CD4-positive, alpha-beta T cell treated with Interleukin-4 for 1 hour (primary cell): ENCODE measurements at places on chromosomes 5 and 9.

DNA sequence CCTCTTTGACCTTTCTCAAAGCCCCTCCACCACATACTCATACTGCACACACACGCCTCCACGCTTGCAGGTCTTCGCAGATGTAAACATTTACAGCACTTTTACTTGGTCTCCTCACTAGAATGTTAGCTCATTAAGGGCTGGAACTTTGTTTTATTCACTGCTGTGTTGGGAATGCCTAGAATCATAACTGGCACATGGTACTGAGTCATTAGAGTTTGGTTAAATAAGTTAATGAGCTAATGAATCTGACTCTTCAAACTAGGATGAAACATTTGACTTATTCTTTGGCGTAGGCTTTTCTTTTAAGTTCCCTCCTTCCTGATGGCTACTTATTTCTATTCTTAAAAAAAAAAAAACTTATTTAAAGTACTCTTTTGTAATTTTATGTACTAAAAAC is 28.9 kb downstream of the MAN2A1 start:
- DNase-seq = no peak

DNA sequence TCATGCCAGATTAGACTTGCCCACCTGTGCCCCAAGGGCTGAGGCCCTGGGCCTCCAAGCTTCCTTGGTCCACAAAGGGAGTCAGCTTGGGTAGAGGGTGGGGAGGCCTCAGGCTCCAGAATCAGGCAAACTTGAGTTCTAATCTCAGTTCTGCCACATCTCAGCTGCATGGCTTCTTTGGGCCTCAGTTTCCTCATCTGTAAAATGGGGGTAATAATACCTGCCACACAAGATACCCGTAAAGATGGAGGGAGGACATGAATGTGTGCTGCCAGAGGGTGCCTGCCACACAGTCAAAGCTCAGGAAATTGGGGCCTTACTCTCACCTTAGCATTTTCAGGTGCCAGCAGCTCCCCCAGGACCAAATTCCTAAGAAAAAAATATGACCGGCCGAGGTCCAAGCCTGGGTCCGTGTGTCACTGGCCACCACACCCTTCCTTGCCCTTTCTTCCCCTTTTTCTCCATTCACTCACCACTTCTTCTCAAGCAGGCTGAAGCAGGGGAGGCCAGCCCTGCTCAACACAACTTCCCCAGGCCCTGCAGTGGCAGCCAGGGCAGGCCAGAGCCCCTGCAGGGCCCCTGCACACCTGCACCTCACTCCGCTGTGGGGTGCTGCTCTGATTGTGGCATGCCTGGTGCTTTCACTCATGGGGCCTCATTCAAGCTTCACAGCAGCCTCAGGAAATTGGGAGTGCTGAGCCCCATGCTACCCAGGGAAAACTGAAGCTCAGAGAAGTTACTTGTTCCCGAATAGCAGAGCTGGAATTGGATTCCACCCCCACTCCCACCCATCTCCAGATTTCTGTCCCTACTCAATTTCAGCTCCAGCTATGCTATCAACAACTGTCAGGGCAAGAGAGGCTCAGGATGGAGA is 3.9 kb downstream of the RGS14 start:
- no peak for DNase-seq

GRCh38 chr5:54915466-54916027 is 69.8 kb downstream of the ESM1 start:
- no peak for DNase-seq

DNA sequence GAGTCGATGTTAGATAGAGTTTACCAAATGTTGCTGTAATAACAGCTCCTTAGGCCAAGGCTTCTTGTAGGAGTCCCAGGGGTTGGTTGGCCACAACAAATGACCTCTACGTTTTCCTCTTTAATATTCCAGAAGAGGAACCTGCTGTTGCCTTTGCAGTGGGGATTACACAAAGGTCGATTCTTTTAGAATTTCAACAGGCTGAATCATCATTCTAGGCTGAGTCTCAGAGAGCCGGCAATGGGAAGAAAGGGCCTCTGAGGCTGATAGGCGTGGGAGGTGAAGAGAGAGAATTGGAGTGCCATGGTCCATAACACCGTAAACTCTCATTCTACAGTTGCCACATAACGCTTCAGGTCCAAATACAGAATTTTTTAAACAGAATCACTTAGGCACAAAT is 405.9 kb upstream of the DAP start:
- DNase-seq = no peak

GRCh38 chr5:56567278-56567677 is 248.1 kb upstream of the MAP3K1 start:
- no peak for DNase-seq

GRCh38 chr5:150137997-150138396 is 17.6 kb downstream of the PDGFRB start:
- DNase-seq = no peak

DNA sequence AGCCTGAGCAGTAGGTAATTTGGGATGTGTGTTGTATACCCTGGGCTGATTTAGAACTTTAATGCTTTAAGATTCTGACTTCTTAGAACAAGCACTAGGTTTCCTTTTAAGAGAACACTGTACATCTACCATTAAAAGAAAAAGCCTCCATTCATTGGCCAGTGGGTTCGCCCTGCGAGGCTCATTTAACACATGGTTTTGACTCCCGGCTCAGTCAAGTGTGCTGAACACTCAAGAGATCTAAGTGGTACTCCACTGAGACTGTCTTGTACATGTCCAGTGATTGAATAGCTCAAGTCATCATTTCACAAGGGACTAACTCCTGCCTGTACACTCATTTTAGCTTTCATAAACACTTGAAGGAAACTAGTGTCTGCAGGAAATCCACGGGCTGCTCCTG is 3.9 kb downstream of the FUBP3 start:
- DNase-seq = no peak

DNA sequence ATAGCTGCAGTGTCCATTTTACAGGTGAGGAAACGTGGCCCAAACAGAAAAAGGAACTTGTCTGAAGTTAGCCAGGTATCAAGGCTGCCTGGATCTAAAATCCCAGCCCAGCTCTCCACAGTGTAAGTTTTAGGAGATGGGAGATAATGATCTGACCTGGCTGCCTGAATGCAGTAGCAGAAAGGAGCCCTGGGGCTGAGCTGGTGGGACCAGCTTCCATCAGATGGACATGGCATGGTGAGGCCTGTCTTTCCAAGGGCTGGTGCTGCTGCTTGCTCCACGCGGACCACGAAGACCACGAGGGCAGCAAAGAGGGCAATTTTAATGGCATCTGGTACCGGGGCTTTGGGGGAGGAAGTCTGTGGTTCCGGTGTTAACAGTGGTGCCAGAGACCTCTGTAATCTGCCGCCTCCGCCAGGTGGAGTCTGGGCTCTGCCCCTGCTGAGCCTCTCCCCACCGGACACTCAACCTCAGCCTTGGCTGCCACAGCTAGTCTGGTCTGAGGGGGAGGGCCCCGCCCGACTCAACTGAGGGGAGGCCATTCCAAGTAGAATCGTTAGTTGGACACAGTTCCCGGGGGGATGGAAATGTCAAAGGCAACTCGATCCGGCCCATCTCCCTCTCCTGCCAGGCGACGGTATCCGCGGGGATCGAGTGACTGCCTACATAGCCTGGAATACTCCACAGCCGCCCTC is 650 bp downstream of the MYORG start:
- peak; percentile 62 for DNase-seq

- no peak for DNase-seq
Measured at GRCh38 chr5:138454121-138454520, 11.2 kb upstream of the EGR1 start.

GRCh38 chr9:19255821-19256220 is 25.3 kb downstream of the DENND4C start:
- DNase-seq = no peak

- no peak for DNase-seq
Measured at GRCh38 chr5:150386024-150386855, 26.5 kb downstream of the CD74 start.

DNA sequence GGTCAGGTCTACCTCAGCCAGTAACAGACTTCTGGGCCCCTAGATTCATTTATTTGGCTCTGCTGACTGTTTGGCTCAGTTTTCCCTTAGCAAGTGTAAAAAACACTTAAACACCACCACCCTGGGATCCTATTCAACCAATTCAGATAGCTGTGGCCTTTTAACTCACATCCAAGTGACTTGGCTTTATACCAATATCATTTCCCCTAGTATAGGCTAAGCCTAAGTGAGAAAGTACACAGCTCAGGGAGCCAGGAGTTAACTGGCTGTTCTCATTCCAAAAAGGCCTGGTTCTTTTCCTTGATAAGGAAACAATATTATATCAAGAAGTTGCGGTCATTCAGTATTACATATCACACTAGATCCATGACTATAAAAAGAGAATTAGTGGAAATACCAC is 163.5 kb downstream of the ARL15 start:
- no peak for DNase-seq

DNA sequence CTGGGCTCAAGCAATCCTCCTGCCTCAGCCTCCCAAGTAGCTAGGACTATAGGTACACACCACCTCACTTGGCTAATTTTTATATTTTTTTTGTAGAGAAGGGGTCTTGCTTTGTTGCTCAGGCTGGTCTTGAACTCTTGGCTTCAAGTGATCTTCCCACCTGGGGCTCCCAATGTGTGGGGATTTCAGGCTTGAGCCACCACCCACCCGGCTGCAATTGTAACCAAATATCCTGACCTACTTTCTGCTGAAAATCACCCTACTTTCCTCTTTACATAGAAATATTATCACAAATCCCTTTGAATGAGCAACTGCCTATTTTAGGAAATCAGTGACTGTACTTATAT is 59.6 kb upstream of the ZNF608 start:
- no peak for DNase-seq

- DNase-seq = no peak
Measured at GRCh38 chr5:77770293-77771005, 5.7 kb downstream of the TBCA start.

GRCh38 chr5:124895236-124895635 is 148.8 kb upstream of the ZNF608 start:
- DNase-seq = no peak

DNA sequence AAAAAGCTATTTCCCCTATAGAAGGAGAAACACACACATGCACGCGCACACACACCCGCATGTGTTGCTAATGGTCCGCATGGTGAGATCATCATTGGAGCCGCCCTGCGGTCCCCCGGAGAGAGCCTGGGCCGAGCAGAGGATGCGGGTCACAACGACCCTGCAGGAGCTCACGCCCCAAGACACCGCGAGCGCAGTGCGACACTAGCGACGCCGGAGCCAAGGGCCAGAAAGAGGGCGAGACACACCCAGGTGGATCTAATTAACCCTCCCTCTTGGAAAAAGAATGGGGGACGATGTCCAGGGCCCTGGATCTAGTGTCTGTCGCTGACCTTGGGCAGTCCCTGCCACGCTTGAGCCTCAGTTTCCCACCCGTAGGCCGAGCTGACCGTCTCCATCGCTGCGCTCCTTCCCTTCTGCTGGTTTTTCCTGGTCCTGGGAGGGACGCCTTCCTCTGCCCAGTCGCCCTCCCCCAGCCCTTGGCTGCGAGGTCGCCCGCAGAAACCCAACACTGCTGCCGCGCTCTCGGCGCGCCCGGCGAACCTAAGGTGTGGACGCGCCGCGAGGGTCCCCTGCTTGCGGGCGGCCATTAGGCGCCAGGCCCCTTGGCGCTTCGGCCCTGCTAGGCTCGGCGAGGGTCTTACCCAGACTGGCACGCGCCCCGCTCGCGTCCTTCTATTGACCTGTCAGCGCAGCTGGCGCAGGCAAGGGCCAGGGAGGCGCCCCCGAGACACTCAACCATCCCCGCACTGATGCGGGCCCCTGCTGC is 47.5 kb upstream of the RNF20 start:
- DNase-seq = no peak

- peak; percentile 32 for DNase-seq
Measured at GRCh38 chr9:21160178-21160577, 6.3 kb downstream of the IFNA21 start.

DNA sequence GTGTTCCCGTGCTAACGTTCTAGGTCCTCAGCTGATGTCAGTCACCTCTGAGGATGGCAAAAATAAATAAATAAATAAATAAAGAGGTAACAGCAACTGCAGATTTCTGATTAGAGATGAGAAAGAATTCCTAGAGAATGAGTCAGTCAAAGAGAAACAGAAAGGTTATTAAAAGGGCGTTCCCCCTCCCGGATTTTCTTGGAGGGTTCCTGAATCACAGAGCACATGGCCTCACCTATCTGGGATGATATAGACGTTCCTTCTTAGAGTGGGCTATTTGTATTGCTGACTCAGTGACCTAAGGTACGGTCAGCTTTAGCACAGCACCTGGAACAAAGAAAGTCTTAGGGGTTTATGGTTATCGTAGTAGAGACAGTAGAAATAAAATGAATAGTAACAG is 30.6 kb downstream of the HTR4 start:
- no peak for DNase-seq
